GM12878 (cell line): ENCODE measurements at places on chromosomes 3 and 15. TPM values are rescaled to one million over a fixed set of nuclear protein-coding genes. Genes with fewer than 3 reads are reported as not detected.

Gene SLC9A9
- 7.4 and 8.8 TPM in 2 replicates for total RNA-seq

GRCh38 chr15:85000189-85000864 lies 18.7 kb downstream of the PDE8A start:
- H3K4me1 ChIP-seq = peaks cover 25% of the 10 kb centered on the region
- H3K36me3 ChIP-seq = no peaks in the 10 kb centered on the region
- no peaks in the 10 kb centered on the region for H3K27me3 ChIP-seq
- no peak for DNase-seq
- no peak overlapping the region for H3K4me3 ChIP-seq
- no peak overlapping the region for H3K27ac ChIP-seq

Gene LEKR1
- total RNA-seq = 1.1 and 1.2 TPM in 2 replicates

GRCh38 chr15:90191794-90192509 lies 9.2 kb upstream of the SEMA4B start:
- H3K4me1 ChIP-seq = peaks cover 41% of the 10 kb centered on the region
- peak overlapping the region; percentile 65 for H3K27ac ChIP-seq
- peak; percentile 70 for DNase-seq

GRCh38 chr15:51398626-51399025 lies 57.2 kb downstream of the GLDN start:
- no peak overlapping the region for H3K4me3 ChIP-seq
- no peaks in the 10 kb centered on the region for H3K4me1 ChIP-seq
- H3K27ac ChIP-seq = no peak overlapping the region
- no peaks in the 10 kb centered on the region for H3K36me3 ChIP-seq

DNA sequence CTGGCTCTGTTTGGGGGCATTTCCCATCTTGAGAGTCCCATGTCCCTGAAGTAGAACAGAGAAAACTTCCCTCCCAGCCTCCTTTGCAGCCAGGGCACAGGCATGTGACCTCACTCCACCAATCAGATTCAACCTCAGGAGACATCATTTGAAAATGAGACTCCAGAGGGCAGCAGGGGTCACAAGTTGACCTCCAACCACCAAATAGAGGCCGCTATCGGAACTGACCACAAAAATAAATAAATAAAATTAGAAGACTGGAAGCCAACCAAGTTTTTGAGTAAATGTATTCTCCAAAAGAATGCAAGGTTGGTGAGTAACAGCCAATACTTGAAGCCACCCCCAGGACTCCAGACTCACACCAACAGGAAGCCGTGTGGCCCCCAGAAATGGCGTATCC lies 106.5 kb downstream of the CHSY1 start:
- no peak overlapping the region for H3K27ac ChIP-seq
- no peak overlapping the region for H3K4me3 ChIP-seq
- H3K4me1 ChIP-seq = peaks cover 18% of the 10 kb centered on the region
- no peaks in the 10 kb centered on the region for H3K27me3 ChIP-seq
- H3K36me3 ChIP-seq = no peaks in the 10 kb centered on the region
- no peak for DNase-seq

Gene ANKRD63
- total RNA-seq = not detected in 2 replicates

- no peaks in the 10 kb centered on the region for H3K27me3 ChIP-seq
Observed at GRCh38 chr3:139309880-139310279, 33.9 kb upstream of the MRPS22 start.

DNA sequence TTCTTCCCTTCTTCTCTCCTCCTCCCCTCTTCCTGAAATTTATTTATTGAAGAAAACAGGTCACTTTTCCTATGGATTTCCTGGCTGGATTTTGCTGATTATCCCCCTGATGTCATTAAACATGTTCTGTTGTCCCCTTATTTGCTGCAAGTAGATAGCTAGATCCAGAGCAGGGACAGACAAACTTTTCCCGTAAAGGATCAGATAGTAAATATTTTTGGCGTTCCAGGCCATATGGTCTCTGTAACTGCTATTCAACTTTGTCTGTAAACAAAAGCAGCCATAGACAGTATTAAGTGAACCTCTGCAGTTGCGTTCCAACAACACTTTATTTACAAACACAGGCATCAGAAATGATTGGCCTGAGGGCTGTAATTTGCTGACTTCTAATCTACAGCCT lies 241.3 kb downstream of the NEK10 start:
- no peak overlapping the region for H3K4me3 ChIP-seq
- no peak overlapping the region for H3K27ac ChIP-seq
- no peaks in the 10 kb centered on the region for H3K36me3 ChIP-seq
- no peaks in the 10 kb centered on the region for H3K4me1 ChIP-seq

- H3K36me3 ChIP-seq = no peaks in the 10 kb centered on the region
- H3K27ac ChIP-seq = no peak overlapping the region
- H3K4me1 ChIP-seq = no peaks in the 10 kb centered on the region
- H3K27me3 ChIP-seq = peaks cover 11% of the 10 kb centered on the region
- no peak for DNase-seq
- H3K4me3 ChIP-seq = no peak overlapping the region
Observed at GRCh38 chr3:123018683-123019082, 8.9 kb downstream of the SEMA5B start.

DNA sequence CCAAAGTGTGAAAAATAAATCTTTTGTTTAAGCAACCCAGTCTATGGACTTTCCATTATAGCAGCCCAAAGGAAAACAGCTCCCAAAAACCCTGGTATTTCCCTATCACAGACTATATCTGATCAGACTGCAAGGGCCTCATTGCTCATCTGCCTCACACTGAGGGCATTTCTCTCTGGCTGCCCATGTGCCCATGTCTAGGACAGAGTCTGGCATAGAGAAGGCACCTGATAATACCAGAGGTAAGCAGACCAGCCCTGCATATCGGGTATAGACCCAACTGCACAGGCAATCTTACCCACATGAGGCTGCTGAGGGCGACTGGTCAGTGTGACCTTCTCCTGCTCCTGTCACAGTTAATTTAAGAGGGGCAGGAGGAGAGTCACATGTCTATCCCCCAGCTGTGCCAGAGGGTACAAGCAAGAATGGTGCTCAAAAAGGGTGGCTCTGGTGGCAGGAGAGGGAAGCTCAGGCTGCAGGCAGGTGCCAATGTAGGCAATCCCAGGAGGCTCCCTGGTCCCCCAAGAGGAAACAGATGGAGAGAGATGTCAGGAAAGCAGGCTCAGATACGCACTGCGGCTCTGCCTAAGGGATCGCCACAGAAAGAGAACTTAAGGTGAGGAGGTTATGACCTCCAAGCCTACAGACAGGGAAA lies 3.1 kb downstream of the CSRNP1 start:
- no peaks in the 10 kb centered on the region; the same call in 1 of the 2 replicates for H3K36me3 ChIP-seq
- no peak for DNase-seq
- peak overlapping the region; percentile 76 for H3K4me3 ChIP-seq

GRCh38 chr15:86616771-86617170 lies 537.1 kb downstream of the AGBL1 start:
- no peaks in the 10 kb centered on the region for H3K36me3 ChIP-seq
- DNase-seq = no peak
- H3K4me3 ChIP-seq = no peak overlapping the region
- H3K27me3 ChIP-seq = no peaks in the 10 kb centered on the region
